Stimulated activated CD4-positive, alpha-beta T cell treated with anti-CD3 and anti-CD28 coated beads, Interleukin-4, amount 100 ng/mL, for 4 hours (primary cell): ENCODE measurements at places on chromosomes 16 and 17.
A peak's percentile ranks its signal among the peaks of the same experiment; 100 is the strongest.

GRCh38 chr17:17750881-17751280, 69.6 kb downstream of the RAI1 start:
- DNase-seq = no peak

DNA sequence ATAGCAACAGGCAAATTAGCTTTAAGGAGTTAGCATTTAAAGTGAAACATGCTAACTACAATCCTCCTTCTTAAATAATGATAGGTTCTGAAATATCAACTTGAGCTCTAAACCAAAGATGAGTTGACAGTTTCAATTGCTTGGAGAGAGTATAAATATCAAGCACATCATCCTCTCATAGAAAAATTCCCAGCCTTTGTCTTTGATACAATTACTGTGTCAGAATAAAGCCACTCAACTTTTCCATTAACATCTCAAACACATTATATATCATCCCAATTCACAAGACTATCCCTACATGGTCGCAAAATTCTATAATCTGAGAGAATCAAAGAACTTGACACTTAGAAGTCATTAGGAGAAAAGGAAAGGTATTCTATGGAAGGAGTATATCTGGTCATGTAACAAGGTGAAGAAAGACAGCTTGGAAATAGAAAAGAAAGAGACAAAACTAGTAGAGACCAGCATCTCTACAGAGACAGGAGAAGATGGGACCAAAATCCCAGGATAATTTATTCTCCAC, 189.8 kb downstream of the CEP112 start:
- no peak for DNase-seq

- no peak for DNase-seq
Measured at GRCh38 chr17:42142371-42142896, 12.4 kb downstream of the RAB5C start.

DNA sequence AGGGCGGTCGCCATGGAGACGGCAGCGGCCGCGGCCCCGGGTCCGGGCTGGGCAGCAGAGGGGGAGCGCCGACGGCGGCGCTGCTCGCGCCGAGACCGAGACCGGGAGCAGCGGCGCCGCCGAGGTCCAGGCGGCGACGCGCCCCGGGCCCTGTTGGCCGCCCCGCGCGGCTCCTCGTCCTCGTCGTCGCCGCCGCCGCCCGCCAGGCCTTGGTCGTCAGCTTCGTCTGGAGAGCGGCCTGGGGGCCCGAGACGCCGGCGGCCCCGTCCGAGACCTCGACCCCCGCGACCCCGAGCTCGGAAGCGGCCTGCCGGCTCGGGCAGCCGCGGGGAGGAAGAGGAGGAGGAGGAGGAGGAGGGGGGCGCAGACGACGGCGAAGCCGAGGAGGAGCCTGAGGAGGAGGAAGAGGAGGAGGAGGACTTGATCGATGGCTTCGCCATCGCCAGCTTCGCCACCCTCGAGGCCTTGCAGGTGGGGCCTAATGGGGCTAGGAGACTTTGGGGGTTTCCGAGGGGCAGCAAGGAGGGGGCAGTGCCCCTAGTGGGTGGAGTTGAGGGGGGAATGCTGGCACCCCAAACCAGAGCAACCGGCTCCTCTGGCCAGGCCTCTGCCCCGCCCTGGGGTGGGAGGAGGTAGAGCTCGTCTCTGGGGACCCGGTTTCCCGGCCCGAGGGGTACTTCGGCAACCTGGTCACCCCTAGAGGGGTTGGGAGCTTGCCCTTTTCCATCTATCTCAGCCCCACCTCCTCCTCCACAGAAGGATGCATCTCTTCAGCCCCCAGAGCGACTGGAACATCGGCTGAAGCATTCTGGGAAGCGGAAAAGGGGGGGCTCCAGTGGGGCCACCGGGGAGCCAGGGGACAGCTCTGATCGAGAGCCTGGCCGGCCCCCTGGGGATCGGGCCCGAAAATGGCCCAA, 1.5 kb downstream of the FBRS start:
- peak; percentile 56 for DNase-seq

DNA sequence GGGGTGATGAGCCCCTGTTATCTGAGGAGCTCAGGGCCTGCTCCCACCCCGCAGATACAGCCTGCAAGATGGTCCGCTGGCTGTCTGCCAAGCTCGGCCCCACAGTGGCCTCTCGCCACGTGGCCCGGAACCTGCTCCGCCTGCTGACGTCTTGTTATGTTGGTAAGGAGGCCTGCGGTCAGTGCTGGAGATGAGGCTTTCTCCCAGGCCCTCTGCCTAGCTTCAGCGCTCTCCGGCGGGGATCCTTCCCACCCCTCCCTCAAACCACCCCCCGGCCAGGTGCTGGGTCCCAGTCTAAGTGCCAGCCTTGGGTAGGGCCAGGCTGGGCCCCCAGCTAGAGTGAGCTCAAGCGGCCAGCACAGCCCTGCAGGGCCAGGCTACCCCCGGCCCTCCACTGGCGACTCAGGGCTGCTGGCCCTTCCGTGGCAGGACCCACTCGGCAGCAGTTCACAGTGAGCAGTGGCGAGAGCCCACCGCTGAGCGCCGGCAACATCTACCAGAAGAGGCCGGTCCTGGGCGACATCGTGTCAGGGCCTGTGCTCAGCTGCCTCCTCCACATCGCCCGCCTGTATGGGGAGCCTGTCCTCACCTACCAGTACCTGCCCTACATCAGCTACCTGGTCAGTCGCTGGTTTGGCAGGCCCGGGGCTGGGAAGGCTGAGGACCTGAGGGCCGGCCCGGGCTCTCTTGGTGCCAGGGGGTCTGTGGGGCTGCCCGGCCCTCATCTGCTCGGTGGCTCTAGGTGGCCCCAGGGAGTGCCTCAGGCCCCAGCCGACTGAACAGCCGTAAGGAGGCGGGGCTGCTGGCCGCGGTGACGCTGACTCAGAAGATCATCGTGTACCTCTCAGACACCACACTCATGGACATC, 6.1 kb downstream of the WDR81 start:
- DNase-seq = no peak

DNA sequence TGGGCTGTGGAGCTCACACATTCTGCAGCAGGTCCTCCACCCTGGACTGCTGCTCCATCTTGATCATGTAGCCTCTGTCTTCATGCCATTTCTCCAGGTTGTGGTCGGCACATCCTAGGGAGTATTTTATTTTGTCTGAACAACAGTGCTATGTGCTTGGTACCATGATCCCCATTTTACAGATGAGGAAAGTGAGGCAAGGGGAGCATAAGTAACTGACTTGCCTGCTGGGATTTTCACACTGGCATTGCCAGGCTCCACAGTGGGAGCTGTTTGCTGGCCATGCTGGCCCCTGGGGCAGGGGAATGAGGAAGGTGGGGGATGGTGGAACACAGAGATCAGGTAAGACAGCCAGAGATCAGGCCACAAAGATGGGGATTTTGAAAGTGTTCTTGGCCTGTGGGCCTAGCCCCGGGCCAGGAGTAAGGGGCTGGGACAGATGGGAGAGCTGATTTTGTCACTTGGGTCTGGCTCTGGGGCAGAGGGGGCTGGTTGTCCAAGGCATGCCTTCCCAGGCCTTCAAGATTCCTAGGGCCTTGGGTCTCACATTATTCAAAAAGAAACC, 9.3 kb upstream of the ZNF500 start:
- no peak for DNase-seq
